ENCODE measurements at places on chromosomes 12 and 14.
A peak's percentile ranks its signal among the peaks of the same experiment; 100 is the strongest.

- DNase-seq: no peak
Measured at GRCh38 chr14:50070840-50071548, 45.4 kb downstream of the VCPKMT start.

- no peak for DNase-seq
Measured at GRCh38 chr12:99915251-99916082, 69.3 kb downstream of the ANKS1B start.

DNA sequence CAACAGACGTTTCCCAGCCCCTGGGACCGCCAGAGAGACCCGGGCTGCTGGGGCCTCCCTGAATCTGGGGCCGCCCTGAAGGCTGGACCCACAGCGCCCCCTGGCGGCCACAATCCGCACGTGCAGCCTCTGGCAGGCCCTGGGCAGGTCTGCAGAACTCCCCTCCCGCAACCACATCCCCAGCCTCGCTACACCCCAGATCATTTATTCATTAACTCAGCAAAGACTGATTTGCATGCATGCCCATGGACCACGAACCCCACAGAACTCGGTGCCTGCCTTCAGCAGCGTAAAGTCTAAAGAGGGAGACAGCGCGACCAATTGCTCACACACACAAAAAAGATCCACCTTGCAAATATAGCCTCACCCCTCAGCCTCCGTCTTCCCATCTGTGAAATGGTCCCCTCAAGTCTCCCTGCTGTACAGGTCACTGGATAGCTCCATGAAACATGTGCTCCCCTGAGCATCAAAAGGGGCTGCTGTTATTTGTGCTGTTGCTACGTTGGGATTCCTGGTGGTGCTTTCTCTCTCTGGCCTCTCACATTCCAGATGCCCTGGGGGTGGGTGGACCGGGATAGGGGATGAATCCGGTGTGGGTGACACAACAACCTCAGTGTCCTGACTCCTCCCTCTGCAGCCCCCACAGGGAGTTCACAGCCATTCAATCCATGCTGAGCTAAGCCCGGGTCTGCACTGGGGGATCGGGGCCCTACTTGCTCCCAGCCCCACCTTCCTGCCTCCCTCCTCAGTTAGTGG is 96.4 kb downstream of the SCARB1 start:
- DNase-seq: peak; percentile 83

GRCh38 chr12:12425001-12425400 is 68.1 kb downstream of the BORCS5 start:
- DNase-seq: no peak

DNA sequence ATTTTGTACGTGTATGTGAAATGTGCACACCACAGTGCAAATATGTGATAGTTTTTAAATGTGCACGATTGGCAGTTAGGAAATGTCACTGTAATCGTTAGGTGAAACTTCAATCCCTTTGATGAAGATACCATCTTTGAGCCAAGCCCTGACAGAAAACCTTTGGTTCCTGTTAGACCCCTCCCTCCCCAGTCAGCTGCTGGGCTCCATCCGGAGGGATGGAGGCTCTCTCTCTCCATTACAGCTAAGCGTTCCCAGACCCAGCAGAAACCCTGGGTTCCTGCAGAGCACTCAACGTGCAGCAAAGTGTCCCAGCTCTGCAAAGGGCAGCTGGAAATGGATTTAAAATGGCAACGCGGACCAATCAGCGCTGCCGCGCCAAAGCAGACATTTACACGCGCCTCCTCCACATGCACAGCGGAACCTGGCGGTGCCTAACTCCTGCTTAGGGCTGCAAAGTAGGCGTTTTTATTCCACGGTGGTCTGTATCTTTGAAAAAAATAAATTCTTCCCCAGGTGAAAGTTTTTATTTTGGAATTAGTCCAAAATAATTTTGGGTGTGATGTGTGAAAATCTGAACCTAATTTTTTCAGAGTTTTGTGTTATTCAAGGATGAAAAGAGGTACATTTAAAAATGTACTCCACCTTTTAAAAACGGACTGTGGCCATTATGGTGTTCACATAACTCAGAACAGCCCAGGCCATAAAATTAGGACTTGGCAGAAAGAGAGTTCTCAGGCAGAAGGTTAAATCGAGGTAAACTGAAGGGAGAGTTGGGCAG is 1.4 kb upstream of the HMGA2 start:
- peak; percentile 69 for DNase-seq

GRCh38 chr14:67335781-67336180 is 23.8 kb downstream of the ATP6V1D start:
- peak; percentile 32 for DNase-seq

- DNase-seq: no peak
Measured at GRCh38 chr12:25767606-25768005, 190.9 kb upstream of the RASSF8 start.

DNA sequence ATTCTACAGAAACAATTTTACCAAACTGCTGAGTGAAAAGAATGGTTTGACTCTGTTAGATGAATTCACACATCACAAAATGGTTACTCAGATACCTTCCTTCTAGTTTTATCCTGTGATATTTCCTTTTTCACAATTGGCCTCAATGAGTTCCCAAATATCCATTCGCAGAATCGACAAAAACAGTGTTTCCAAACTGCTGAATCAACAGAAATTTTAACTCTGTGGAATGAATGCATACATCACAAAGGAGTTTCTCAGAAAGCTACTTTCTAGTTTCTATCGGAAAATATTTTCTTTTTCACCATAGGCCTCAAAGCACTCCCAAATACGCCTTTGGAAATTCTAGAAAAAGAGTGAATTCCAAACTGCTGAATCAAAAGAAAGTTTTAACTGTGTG is 525.0 kb downstream of the ALG10 start:
- DNase-seq: no peak

DNA sequence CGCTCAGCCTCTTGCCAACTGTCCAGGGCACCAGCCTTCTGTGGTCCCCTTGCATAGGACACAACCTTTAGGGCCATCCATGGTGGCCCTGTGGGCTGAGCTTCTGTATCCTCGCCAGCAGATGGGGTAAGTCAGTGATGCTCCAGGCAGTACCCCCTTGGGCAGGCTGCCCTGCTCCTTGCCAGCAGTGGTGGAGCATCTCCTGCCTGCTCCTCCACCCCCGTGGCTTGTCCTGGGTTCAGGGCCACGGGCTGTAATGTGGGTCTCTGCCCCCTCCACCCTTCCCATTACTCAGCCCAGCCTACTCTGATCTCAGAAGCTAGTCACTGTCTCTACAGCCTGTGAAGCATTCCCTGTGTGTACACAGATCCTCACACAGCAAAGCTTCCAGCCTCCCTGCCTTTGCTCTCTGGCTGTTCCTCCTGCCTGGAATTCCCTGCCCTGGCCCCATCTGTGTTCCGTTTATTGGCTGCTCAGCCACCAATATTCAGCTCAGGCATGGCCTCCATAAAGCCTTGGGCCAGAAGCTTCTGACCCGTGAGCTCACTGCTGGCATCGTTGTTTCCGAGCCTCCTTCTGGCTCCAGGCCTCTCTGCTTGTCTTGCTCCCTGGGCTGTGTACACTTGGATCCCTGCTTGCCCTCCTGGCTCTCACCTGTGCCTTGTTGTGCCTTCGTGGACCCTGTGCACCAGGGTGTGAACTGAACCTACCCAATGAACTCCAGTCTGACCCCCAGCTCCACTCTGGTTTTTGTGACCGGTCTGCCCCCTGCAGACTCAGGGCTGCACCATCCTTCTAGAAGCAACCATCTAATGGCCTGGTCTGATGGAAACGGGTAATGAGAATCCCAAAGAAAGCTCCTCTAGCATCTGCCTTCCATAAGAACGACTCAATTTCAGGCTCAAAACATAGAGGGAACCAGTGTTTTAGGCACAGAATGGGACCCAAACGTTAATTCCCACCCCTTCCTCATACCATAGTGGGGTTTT is 177.0 kb upstream of the PRMT8 start:
- peak; percentile 67 for DNase-seq

DNA sequence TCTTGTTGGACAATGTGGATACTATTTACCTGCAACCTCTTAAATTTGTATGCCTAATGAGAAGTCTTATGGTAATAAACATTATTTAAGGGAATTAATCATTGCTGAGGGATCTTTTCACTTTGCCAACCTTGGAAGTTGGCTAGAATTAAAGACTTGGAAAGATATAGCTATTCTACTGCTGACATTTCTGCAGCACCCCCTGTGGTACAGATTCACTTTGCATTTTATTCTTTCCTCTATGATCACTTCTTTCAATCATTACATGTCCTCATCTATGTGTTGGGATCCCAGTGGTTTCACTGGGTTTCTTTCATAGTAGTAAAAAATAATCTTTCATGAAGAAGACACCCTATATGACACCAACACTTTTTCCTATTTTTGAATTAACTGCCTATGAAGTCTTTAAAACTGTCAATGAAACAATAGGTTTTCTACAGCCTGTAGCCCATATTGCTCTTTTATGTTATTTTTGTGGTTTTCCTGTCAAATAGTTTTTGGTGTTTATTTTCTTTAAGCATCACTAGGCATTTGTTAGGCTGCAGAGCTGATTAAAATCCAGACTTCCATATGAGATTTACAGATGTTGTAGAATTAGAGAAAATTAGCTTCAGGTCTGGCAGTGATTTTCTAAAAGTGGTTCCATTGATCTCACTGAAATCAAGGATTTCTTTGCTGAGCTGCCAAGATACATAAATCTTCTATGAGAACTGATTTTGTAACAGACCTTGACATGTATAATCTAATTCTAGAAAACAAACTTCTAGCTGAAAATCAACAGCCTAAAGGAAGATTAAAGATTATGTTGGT is 256.1 kb downstream of the NAV3 start:
- no peak for DNase-seq

- DNase-seq: peak; percentile 4
Measured at GRCh38 chr12:34602213-34602940, 580.1 kb downstream of the ALG10 start.

- DNase-seq: no peak
Measured at GRCh38 chr14:93059917-93060545, 55.7 kb downstream of the ITPK1 start.

DNA sequence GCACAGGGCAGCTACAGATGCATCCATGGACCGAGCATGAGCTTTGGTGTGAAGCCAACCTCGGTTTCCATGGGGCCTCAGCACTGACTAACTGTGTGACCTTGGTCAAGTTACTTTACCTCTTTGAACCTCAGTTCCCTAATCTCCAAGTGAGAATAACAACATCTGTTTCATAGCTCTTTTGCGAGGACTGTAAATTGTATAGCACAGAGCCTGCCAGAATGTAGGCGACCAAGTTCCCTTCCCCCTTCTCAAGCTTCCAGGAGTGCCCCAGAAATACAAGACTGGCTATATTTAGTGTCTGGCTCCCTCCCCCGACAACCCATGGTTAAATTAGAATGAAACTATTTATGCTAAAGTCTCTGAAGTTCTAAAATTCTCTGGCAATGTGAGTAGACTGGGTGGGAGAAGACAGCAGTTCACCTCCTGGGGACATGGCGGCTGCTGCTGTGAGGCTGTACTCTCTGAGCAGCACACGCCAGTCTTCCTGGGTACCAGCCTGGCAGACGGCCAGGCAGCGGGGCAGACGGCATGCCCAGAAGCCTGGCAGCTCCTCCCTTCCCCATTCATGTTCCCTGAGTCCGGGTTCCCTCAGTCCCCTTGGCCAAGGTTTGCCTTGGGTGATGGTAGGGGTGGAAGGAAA is 22.0 kb upstream of the TMED10 start:
- DNase-seq: no peak

DNA sequence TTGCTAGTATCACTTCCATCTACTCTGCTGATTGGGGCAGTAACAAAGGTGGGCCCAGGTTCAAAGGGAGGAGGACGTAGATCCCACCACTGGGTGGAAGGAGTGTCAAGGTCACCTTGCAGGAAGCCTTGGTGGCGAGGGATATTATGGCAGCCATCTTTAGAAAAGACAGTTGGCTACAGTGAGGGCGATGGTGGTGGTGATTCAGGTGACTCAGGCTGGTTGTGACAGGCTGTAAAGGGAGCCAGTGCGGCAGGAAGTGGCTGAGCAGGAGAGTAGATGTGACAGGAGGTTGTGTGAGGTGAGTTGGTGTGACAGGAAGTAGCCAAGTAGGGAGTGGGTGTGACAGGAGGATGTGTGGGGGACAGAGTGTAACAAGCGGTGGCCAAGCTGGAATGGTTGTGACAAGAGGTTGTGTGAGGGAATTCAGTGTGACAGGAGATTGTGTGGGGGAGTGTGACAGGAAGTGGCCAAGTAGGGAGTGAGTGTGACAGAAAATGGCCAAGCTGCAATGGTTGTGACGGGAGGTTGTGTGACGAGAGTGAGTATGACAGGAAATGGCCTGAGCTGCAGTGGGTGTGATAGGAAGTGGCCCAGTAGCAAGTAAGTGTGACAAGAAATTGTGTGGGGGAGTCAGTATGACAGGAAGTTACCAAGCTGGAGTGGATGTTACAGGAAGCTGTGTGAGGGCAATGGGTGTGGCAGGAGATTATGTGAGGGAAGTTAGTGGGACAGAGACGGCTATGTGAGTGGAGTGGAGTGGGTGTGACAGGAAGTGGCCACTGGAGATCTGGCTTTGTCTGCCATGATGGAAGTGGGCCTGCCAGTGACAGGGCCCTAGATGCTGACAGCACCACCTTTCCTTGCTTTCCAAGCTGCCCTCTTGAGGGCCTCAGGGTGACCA is 136.5 kb upstream of the MYL2 start:
- DNase-seq: no peak

DNA sequence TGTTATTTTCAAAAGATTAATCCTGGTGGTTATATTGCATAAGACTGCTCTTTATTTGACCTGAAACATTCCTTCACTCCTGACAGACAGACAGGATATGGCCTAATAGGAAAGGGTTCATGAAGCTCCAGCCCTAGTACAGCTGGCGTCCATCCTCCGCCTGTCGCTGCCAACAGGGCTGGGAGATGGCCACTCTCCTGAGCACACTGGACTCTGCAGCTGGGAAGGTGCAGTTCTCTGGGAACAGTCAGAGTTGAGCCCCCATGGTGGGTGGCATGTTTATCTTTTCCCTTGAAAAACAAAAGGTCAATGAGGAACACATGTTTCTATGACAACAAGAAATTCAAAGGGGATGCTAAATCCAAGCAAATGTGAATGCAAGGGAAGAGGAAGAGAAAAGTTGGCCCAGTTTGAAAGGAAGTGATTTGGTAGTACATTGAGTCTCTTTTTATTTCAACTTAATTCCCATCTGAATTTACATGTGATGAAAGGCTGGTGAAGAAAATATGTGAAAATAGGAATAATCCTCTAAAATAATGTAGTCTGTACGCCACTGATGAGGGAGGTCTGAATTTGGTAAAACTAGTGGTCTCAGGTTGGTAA is 89.9 kb upstream of the DCN start:
- no peak for DNase-seq

- DNase-seq: no peak
Measured at GRCh38 chr12:3745152-3745551, 7.8 kb downstream of the CRACR2A start.

GRCh38 chr12:94872671-94872970 is 130.9 kb downstream of the NDUFA12 start:
- DNase-seq: no peak

GRCh38 chr14:51805541-51805940 is 54.9 kb upstream of the GNG2 start:
- DNase-seq: no peak

Measured in urothelium cell line (cell line).